ENCODE measurements at places on chromosomes 2 and 18. TPM values are rescaled to one million over a fixed set of nuclear protein-coding genes. Genes with fewer than 3 reads are reported as not detected.

Gene IL36G
- total RNA-seq: not detected

Gene TTC32
- total RNA-seq: 16.1 TPM

Gene CRYGC
- not detected for total RNA-seq

Gene GPBAR1
- 0.88 TPM for total RNA-seq

Gene OTX1
- total RNA-seq: not detected

Gene MLPH
- total RNA-seq: not detected

Gene ITPRIPL1
- 15.5 TPM for total RNA-seq

Gene ANTXR1
- total RNA-seq: not detected

Gene CD8A
- 1.7 TPM for total RNA-seq

Gene AOX1
- total RNA-seq: 0.49 TPM

Gene SERPINB3
- not detected for total RNA-seq

Gene DNAH7
- total RNA-seq: not detected

Gene HK2
- total RNA-seq: 84.5 TPM

Gene MARCO
- not detected for total RNA-seq

Gene B3GNT7
- total RNA-seq: 0.43 TPM

Gene ALLC
- total RNA-seq: not detected

Gene HOXD9
- not detected for total RNA-seq

Gene NYAP2
- not detected for total RNA-seq

Gene CFC1
- total RNA-seq: not detected

Gene IL1R2
- 11.8 TPM for total RNA-seq

Gene ASTL
- total RNA-seq: 3.4 TPM

Gene ZSWIM2
- not detected for total RNA-seq

Gene EHD3
- 1.9 TPM for total RNA-seq

Gene TGIF1
- total RNA-seq: 101 TPM

Gene GKN2
- total RNA-seq: not detected

Gene SH3YL1
- total RNA-seq: 22.6 TPM

Gene LAMA1
- total RNA-seq: not detected

Gene MRPL53
- total RNA-seq: 99.4 TPM

Gene HOXD3
- not detected for total RNA-seq

Gene TGFA
- 1.8 TPM for total RNA-seq

Gene SLC66A3
- 6.9 TPM for total RNA-seq

Gene CCDC85A
- total RNA-seq: not detected

Gene G6PC2
- not detected for total RNA-seq

Gene GREB1L
- not detected for total RNA-seq

Gene DPP10
- not detected for total RNA-seq

Gene HTR2B
- not detected for total RNA-seq

Gene ATOH8
- not detected for total RNA-seq

Gene FEV
- total RNA-seq: not detected

Gene DNER
- total RNA-seq: not detected

Gene LRRTM1
- not detected for total RNA-seq

Gene SULT1C4
- total RNA-seq: not detected

Gene GATA6
- not detected for total RNA-seq

Gene REG1A
- total RNA-seq: not detected

Gene CD8B2
- total RNA-seq: not detected

Gene WIPF1
- 138 TPM for total RNA-seq

Gene ANKRD53
- not detected for total RNA-seq

Gene AQP12A
- total RNA-seq: not detected

Measured in activated naive CD4-positive, alpha-beta T cell treated with anti-CD3 and anti-CD28 coated beads, Interleukin-2, amount 50 U/mL, for 72 hours (primary cell).